Gastrocnemius medialis (tissue), 4 donors: ENCODE measurements at places on chromosomes 12 and 14. TPM values are rescaled to one million over a fixed set of nuclear protein-coding genes. Genes with fewer than 3 reads are reported as not detected.
A peak's percentile ranks its signal among the peaks of the same experiment; 100 is the strongest.

Gene NID2
- 3.7 TPM for total RNA-seq

GRCh38 chr14:70881549-70882177 lies 25.6 kb upstream of the PCNX1 start:
- H3K27ac ChIP-seq = no peak overlapping the region
- no peaks in the 10 kb centered on the region for H3K36me3 ChIP-seq
- no peak overlapping the region for H3K4me3 ChIP-seq

- no peak for DNase-seq
- no peak overlapping the region for H3K27ac ChIP-seq
- no peaks in the 10 kb centered on the region for H3K36me3 ChIP-seq
- H3K27me3 ChIP-seq = peaks cover 44% of the 10 kb centered on the region
- peaks cover 8% of the 10 kb centered on the region for H3K4me1 ChIP-seq
Measured at GRCh38 chr12:132207083-132207775, 63.0 kb downstream of the NOC4L start.

- no peak overlapping the region for H3K4me3 ChIP-seq
- no peaks in the 10 kb centered on the region for H3K4me1 ChIP-seq
- peaks cover 7% of the 10 kb centered on the region for H3K27me3 ChIP-seq
- H3K27ac ChIP-seq = no peak overlapping the region
- DNase-seq = no peak
Measured at GRCh38 chr12:116687888-116688287, 50.0 kb downstream of the SPRING1 start.

- no peaks in the 10 kb centered on the region for H3K27me3 ChIP-seq
- no peaks in the 10 kb centered on the region for H3K4me1 ChIP-seq
- H3K36me3 ChIP-seq = no peaks in the 10 kb centered on the region
- H3K27ac ChIP-seq = no peak overlapping the region
- H3K4me3 ChIP-seq = no peak overlapping the region
- no peak for DNase-seq
Measured at GRCh38 chr14:22184157-22184829, 404.7 kb downstream of the DAD1 start.

DNA sequence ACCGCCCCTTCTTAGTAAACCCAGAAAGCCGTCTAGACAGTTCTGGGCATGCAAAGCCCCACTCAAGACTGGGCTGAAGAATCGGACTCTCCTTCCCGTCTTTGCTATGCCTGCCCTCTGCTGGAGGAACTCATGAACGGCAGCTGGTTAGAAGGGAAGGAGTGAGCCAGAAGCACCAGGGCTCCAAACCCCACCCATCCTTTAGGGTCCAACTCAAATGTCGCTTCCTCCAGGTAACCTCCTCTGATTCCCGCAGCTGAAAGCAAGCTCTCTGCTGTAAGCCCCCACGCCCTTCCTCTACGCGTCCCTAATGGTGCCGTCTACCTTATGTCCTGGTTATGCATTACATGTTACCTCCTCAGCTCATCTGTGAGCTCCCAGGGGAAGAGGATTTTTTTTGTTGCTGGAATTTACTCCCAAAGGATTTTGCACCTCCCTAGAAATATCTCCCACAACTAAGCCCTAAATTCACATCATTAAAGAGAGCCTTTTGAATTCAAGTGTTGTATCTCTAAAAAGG lies 59.0 kb upstream of the SCN8A start:
- DNase-seq = peak; percentile 15
- no peak overlapping the region for H3K27ac ChIP-seq
- no peaks in the 10 kb centered on the region for H3K36me3 ChIP-seq
- no peak overlapping the region for H3K4me3 ChIP-seq
- no peaks in the 10 kb centered on the region for H3K4me1 ChIP-seq

Gene THAP2
- 2.5 TPM for total RNA-seq

- no peak overlapping the region for H3K27ac ChIP-seq
- no peaks in the 10 kb centered on the region for H3K27me3 ChIP-seq
- DNase-seq = no peak
- H3K36me3 ChIP-seq = peaks cover 8% of the 10 kb centered on the region
Measured at GRCh38 chr12:26340649-26341048, 145.3 kb downstream of the SSPN start.

DNA sequence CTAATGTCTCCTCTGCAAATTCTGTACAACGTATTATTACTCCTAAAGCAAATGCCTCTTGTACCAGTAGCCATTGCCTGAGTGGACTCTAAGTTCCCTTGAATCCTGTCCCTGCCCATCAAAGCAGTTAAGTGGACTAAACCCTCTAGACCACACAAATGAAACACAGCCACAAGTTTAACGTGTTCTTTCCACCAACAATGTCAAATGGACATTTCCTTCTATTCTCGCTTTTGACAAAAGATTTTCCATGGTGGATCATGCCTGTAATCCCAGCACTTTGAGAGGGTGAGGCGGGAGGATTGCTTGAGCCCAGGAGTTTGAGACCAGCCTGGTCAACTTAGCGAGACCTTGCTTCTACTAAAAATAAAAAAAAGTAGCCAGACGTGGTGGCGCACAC lies 15.9 kb downstream of the CCDC88C start:
- no peak for DNase-seq
- no peak overlapping the region for H3K4me3 ChIP-seq
- H3K4me1 ChIP-seq = no peaks in the 10 kb centered on the region
- no peaks in the 10 kb centered on the region for H3K27me3 ChIP-seq
- no peaks in the 10 kb centered on the region for H3K36me3 ChIP-seq

GRCh38 chr12:107957459-107957858 lies 171.6 kb upstream of the WSCD2 start:
- no peak for DNase-seq
- H3K4me1 ChIP-seq = no peaks in the 10 kb centered on the region
- H3K36me3 ChIP-seq = no peaks in the 10 kb centered on the region
- H3K27ac ChIP-seq = no peak overlapping the region

GRCh38 chr14:31887929-31888580 lies 189.0 kb upstream of the ARHGAP5 start:
- H3K27me3 ChIP-seq = no peaks in the 10 kb centered on the region
- no peaks in the 10 kb centered on the region for H3K4me1 ChIP-seq
- no peak overlapping the region for H3K4me3 ChIP-seq
- DNase-seq = no peak
- H3K36me3 ChIP-seq = no peaks in the 10 kb centered on the region
- H3K27ac ChIP-seq = no peak overlapping the region

DNA sequence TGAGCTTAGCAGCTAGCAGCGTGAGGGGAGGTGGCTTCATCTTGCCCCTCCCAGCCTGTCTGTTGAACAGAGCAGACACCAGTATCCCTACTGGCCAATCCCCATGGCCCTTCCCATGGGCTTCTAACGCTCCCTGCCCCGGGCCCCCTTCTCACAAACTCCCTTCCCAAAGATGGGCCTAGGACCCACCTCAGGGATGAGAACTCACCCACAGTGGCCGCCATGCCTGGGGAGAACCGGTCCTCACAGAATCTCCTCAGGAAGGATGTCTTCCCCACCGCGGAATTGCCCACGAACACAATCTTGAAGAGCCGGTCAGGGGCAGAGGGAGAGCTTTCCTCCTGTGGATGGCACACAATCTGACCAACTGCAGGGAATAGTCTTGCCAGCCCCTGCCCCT lies 119.5 kb downstream of the CRACR2A start:
- H3K27ac ChIP-seq = no peak overlapping the region
- H3K27me3 ChIP-seq = no peaks in the 10 kb centered on the region
- no peak overlapping the region for H3K4me3 ChIP-seq
- no peaks in the 10 kb centered on the region for H3K36me3 ChIP-seq
- DNase-seq = no peak

DNA sequence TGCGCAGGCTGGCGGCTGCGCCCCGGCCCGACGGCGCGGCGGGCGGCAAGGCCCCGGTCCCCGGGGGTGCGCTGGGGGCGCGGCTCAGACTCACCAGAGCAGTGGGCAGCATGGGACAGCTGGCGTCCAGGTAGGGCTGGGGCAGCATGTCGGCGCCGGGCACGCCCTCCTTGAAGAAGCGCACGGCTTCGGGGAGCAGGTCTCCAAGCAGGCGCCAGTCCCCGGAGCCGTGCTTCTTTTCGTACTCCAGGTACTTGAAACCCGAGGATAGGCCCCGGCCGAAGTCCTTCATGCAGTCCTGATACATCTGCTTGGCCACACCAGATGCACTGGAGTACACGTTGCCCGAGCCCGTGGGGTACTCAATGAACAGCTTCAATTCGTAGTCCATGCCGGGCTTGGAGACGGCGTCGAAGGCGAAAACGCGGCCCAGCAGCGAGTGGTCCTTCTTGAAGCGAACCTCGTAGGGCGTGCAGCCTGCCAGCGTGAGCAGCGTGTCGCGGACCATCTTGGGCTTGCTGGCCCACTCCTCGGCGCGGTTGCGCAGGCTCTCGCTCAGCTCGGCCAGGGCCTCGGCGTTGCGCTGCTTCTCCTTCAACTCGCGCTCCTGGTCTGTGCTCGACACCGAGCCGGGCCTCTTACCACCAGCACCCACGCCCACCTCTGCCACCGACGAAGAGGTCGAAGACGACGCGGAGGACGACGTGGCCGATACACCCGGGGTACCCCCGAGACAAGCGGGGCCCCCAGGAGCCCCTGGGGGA lies 2.2 kb downstream of the IRF2BPL start:
- peaks cover 63% of the 10 kb centered on the region for H3K4me1 ChIP-seq
- peak overlapping the region; percentile 53 for H3K4me3 ChIP-seq
- no peaks in the 10 kb centered on the region for H3K27me3 ChIP-seq
- DNase-seq = no peak
- peak overlapping the region; percentile 100 for H3K27ac ChIP-seq
- no peaks in the 10 kb centered on the region for H3K36me3 ChIP-seq

Gene TC2N
- total RNA-seq = 3.2 TPM

Gene KRT71
- total RNA-seq = not detected

DNA sequence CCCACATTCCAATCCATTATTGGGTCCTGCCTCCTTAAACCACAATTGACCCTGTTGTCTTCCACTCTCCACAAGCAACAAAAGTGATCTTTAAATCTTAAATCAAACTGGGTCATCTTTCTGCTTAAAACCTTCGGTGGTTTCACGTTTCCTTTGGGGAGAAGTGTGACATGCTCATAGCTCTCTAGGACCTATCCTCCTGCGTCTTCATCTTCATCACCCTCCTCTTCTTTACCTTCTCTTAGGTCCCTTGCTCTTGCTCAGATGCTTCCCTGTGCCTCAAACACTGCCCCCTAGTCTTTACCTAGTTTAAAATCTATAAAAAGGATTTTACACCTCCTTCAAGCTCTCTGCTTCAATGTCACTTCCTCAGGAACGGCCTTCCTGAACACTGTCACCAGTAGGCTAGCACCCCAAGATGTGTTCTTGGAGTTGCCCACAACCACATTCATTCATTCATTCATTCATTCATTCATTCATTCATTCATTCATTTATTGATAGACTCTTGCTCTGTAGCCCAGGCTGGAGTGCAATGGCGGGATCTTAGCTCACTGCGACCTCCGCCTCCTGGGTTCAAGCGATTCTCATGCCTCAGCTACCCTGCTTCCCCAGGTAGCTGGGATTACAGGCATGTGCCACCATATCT lies 46.8 kb downstream of the GALNT4 start:
- no peaks in the 10 kb centered on the region for H3K4me1 ChIP-seq
- DNase-seq = no peak
- H3K27ac ChIP-seq = no peak overlapping the region
- no peak overlapping the region for H3K4me3 ChIP-seq
- no peaks in the 10 kb centered on the region for H3K27me3 ChIP-seq

Gene SPIC
- total RNA-seq = not detected

GRCh38 chr14:101598159-101598558 lies 36.9 kb downstream of the DIO3 start:
- no peaks in the 10 kb centered on the region for H3K36me3 ChIP-seq
- no peaks in the 10 kb centered on the region for H3K4me1 ChIP-seq
- no peak overlapping the region for H3K27ac ChIP-seq

- no peak overlapping the region for H3K4me3 ChIP-seq
- DNase-seq = peak; percentile 67
- H3K36me3 ChIP-seq = peaks cover 16% of the 10 kb centered on the region
- peaks cover 30% of the 10 kb centered on the region for H3K4me1 ChIP-seq
- no peak overlapping the region for H3K27ac ChIP-seq
Measured at GRCh38 chr14:74906925-74907521, 16.0 kb downstream of the RPS6KL1 start.

GRCh38 chr14:89013098-89013504 lies 188.7 kb downstream of the TTC8 start:
- H3K27ac ChIP-seq = no peak overlapping the region
- no peak for DNase-seq
- H3K27me3 ChIP-seq = no peaks in the 10 kb centered on the region

DNA sequence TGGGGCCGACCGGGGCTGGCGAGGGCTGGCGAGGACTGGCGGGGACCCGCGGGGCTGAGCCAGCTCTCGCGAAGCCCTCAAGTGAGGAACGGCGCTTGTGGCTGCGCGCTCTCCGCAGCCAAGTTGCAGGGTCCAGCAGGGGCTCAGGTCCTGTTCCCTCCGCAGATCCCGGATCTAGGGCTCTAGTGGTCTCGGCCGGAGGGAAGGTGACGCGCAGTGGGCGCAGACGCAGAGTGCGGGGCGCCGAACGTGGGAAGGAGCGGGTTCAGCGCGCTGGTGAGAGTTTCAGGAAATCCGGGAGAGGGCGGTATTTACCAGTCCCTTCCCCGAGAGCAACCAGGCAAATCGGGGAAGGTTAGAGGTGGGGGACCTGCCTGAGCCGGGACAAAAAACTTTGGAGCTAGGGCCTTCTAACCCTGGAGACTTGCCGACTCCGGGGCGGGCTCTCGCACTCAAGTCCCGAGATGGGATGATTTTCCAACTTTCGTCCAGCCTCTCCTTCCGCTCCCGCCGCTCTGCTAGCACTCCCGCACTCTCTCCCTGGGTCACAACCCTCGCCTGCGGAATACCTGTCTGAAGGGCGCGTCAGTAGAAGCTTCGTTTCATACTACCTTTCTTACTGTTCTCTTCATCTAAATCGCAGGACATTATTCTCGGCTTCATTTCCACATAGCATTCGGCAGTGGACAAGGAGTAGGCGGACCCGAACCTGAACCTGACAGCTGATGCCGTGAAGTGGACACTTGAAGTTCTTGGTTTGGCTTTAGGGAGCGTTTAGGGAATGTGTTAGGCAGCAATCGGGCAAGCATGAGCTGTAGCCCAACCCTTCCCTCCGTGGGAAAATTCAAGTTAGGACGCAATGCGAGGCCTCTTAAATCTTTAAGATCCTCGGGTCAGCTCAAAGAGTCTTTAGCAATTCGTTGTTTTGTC lies 13.6 kb upstream of the PAX9 start:
- H3K36me3 ChIP-seq = no peaks in the 10 kb centered on the region
- peaks cover 75% of the 10 kb centered on the region for H3K27me3 ChIP-seq
- H3K4me1 ChIP-seq = peaks cover 12% of the 10 kb centered on the region
- no peak for DNase-seq
- peak overlapping the region; percentile 40 for H3K4me3 ChIP-seq
